ENCODE measurements at places on chromosomes 4 and X.

GRCh38 chr4:25590171-25590570 lies 65.5 kb upstream of the SLC34A2 start:
- DNase-seq, result no peak

DNA sequence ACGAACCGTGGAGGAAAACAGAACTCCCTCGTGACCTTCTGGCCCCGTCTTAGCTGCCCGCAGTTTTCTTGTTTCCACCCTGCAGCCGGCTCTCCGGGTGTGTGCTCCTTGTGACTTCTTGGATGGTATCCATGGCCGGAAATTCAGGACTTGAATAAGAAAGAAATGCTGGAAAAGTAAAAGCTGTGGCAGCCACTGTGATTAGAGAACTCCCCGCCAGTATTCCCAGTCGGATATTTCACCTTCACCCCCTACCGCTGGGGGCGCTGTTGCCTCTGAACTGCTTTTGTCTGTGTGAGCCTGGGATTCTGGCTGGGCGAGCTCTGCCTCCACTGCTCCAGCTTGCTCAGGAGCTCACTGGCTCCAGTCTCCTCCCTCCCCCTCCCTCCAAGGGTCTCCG lies 41.5 kb upstream of the CYP4V2 start:
- no peak for DNase-seq

DNA sequence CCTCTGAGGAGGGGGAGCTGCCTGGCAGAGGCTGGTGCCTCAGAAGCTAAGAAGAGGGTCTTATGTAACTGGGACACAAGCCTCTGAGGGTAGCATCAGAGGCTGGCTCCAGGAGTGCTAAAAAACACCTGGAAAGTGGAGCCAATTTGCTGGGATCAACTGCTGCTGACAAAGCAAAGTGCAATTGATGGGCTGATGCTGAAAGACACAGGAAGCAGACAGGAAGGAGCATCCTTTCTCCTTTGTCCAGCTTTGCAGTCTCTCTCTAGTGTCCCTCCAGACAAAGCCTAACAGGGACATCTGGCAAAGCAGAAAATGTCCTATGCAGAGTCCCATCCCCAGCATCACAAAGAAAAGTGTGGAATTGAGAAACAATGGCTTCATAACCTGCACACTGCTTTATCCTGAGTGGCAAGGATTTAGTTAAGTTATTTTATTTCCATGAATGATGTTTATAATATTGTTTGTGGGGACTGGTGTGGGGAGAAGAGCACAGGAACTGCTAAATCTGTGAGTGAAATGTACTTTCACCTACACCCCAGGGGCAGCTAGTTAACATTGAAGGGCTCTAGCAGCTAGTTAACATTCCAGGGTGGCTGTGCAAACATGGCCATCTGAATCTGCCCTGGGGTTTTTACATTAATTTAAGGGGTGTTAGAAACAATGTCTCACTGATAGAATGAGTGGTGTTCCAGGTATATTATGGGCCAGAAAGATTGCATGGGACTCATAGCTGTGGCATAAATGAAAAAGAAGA lies 25.6 kb upstream of the MBTPS2 start:
- DNase-seq, result no peak

- DNase-seq, result no peak
Observed at GRCh38 chr4:168208957-168209614, 109.5 kb downstream of the DDX60 start.

GRCh38 chr4:185921583-185922555 lies 109.9 kb upstream of the SORBS2 start:
- DNase-seq, result no peak

GRCh38 chr4:188109157-188109755 lies at the start of gene TRIML2:
Gene TRIML2 (minus strand): TSS chr4:188109603. CDS start chr4:188105368, 4,235 bp downstream.
- no peak for DNase-seq

GRCh38 chr4:158845311-158846041 lies 76.7 kb downstream of the FNIP2 start:
- DNase-seq, result no peak

DNA sequence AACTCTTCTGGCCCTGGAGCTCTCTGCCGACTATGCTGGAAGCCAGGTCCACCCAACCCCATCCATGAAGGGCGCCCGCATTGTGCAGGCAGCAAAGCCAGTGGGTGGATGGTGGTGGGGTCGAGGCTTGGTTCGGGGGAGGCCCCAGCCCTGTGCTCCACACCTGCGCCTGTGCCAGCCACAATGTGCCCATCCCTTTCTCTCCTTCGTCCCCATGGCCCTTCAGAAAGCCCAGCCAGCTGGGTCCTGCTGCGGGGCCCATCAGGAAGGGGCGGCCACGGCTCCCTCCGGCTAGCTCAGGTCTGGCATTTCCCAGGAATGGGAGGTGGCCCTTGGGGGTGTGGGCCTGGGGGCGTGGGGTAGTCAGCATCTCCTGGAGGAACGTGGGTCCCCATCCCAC lies 91.6 kb downstream of the HMX1 start:
- DNase-seq, result no peak

- DNase-seq, result no peak
Observed at GRCh38 chr4:185708348-185708747, 103.6 kb downstream of the SORBS2 start.

GRCh38 chr4:48334900-48335384 lies 6.4 kb upstream of the SLAIN2 start:
- no peak for DNase-seq

- no peak for DNase-seq
Observed at GRCh38 chrX:79081895-79082512, 62.5 kb upstream of the GPR174 start.

- no peak for DNase-seq
Observed at GRCh38 chr4:54493862-54494261, 163.9 kb upstream of the KIT start.

DNA sequence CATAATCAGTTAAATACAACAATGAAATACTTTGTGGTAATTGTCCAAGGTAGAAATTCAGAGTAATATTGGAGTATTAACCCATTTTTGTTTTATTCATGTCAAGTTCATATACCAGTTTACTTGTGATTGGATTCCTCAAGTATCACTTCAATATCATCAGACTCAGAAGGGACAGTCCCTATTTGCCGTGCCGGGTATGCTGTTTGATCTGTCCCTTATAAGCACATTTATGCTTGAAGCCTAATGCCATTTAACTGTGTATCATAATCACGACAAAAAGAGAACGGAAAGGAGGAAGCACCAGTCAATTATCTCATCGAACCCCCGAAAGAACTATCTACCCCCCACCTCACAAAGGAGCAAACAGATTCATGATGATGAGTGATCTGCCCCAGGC lies 171.0 kb upstream of the TBL1X start:
- no peak for DNase-seq

- no peak for DNase-seq
Observed at GRCh38 chrX:130171446-130172126, at the start of gene RAB33A. Gene RAB33A (plus strand): TSS chrX:130171962. CDS start chrX:130172063, 101 bp downstream.

DNA sequence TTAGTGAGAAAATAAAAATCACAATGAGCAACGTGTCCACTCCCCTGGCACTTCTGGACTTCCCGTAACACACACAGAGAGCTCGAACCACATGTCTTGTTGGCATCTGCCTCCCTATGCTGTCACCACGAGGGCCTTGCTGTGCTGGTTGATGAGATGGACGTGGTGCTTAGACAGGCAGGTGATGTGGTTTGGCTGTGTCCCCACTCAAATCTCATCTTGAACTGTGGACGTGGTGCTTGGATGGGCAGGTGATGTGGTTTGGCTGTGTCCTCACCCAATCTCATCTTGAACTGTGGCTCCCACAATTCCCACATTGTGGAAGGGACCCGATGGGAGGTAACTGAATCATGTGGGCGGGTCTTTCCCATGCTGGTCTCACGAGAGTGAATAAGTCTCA lies 40.0 kb downstream of the FGFRL1 start:
- DNase-seq, result no peak

GRCh38 chrX:42975906-42976305 lies 197.9 kb upstream of the PPP1R2C start:
- no peak for DNase-seq

GRCh38 chr4:100372432-100372831 lies 145.4 kb downstream of the EMCN start:
- DNase-seq, result no peak

GRCh38 chr4:67699603-67700002 lies 1.4 kb downstream of the UBA6 start:
- DNase-seq, result no peak

DNA sequence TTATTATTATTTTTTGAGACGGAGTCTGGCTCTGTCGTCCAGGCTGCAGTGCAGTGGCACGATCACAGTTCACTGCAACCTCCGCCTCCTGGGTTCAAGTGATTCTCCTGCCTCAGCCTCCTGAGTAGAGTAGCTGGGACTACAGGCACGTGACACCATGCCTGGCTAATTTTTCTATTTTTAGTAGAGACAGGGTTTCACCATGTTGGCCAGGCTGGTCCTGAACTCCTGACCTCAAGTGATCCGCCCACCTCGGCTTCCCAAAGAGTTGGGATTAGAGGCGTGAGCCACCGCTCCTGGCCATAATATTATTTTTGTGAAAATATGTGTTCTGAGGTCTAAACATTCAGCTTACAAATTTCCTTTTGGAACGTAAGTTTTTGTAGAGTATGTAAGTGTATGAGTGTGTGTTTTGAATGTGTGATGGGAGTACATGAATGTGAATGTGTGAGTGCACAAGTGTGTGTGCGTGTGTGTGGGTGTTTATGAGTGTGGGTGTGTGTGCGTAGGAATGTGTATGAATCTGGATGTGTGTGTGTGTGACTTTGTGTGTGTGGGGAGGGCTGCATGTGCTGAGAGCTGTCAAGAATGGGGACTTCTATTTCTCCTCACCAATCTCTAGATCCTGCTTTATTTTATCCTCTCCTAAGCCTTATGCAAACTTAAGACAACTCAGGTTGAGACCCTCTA lies 5.7 kb upstream of the MGST2 start:
- DNase-seq, result no peak

GRCh38 chr4:139568206-139568955 lies 12.4 kb upstream of the SETD7 start:
- DNase-seq, result no peak

GRCh38 chrX:74117962-74118902 lies 185.7 kb upstream of the ZCCHC13 start:
- DNase-seq, result no peak

DNA sequence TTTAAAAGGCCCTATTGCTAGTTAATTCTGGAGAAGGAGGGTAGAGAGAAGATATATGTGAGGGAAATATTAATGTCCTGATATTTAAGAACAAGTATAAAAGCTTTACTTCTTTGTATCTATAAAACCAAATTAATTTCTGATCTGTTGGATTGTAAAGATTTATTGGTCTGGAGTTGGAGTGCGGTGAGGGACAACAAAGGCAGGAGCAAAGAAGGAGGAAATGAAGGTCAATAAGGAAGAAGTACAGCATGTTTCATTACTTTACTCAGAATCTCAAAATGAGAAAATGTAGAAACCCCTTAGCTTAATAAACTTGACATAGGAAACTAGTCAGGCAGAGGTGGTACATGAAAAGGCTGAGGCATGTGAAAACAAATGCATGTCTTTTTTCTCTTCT lies 192.9 kb downstream of the PALLD start:
- DNase-seq, result no peak

DNA sequence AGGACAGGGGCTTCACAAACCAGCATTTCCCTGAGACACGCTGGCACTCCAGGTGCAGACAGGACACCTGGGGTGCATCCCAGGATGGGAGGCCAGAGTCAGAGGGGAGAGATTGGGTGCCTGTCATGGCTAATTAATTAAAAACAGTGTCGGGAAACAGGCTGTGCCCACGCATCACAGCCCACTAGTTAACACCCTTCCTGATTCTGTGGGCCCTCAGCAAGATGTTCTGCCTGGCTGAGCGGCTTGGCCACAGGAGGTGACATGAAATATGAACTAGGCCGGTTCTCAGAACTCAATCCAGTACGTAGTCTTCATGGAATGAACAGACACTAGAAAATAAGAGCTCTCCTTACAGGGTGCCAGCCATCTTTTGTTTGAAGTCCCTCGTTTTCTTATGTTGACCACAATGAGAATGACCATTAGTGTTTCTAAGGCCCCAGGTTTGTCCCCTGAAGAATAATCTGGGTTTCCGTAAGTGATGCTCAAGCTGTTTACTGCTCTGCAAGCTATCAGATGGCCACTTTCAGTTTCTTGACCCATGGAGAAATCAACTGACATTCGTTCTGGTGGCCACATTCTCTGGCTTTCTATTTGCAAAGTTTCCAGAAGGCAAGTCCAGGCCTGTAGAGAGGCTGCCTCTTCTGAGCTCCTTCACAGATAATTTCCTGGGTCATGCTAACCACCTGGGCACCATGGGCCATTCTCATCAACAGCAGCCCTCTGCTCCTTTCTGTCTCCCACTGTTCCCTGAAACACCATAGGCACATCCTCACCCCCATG lies 72.3 kb downstream of the SLC34A2 start:
- no peak for DNase-seq

DNA sequence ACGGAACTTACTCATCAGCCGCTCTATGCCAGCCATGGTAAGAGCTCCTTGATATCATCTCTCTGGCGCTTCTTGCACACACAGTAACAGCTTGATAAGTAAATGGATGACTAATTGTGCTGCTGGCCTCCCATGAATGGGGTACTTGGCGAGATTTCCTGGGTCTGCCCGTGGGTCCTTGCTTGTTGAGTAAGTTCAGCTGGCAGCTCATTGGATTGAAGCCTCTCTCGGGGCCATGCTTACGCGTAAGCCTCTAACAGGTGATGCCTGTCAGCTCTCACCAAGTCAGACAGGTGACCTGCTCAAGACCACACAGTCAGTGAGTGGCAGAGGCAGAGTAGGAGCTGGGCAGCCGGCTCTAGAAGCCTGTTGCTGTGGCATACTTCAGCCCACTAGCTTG lies 7.7 kb downstream of the NSG1 start:
- DNase-seq, result no peak

DNA sequence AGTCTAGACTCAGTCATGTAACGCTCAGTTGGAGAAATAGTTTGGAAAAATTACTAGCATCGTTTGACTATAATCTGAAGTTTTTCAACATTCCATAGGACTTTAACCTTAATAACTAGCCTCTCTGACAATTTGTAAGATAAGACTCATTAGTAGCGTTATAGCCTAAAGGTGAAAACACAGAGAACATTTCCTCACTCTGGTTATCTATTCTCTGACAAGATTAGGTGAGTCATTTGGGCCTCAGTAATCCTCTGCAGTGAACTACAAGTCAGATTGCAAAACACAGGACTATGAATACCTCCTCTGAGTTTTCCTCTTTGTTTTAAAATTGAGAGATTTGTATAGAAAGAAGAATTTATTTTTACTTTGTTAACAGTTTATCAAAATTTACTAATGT lies 31.8 kb upstream of the PDLIM5 start:
- no peak for DNase-seq

GRCh38 chrX:134374294-134374693 lies 85.7 kb upstream of the HPRT1 start:
- no peak for DNase-seq

- DNase-seq, result no peak
Observed at GRCh38 chr4:47703008-47703407, 134.9 kb downstream of the CORIN start.

GRCh38 chr4:67820903-67821302 lies 62.9 kb downstream of the TMPRSS11D start:
- no peak for DNase-seq

GRCh38 chr4:107987916-107988762 lies 1.6 kb upstream of the HADH start:
- DNase-seq, result no peak

DNA sequence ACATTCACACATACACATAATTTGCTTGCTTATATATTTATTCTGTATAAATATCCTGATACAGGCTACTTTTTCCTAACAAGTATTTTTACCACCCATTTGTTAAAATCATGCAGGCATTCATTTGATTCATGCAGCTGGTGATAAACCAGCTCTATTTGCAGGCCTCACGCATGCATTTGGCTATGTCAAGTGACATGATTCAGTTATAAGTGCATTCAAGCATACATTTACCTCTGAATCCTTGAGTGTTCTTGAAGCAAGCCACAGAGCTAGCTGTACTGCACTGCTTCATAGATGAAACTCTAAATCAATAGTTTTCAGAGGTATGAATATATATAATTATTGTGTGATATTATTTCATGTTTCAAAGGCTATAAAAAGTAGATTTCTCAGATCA lies 544.0 kb upstream of the AGA start:
- no peak for DNase-seq
